ENCODE measurements at places on chromosomes 3 and 15.

DNA sequence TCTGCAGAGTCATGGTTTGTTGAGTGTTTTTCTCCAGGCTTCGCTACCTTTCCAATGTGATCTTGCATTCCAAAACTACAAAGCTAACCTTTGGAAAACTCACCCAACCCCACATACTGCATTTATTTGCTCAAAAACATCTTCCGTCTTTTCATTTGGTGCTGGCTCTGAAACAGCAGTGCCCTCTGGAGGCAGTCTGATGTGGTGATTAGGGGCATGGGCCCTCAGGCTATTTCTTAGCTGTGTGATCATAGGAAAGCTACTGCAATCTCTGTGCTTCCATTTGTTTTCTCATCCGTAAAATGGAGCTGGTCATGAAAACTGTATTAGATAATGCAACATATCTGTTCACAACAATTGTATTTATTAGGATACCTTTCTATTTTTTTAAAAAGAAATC is 47.0 kb downstream of the MTHFS start:
- DNase-seq, result no peak

DNA sequence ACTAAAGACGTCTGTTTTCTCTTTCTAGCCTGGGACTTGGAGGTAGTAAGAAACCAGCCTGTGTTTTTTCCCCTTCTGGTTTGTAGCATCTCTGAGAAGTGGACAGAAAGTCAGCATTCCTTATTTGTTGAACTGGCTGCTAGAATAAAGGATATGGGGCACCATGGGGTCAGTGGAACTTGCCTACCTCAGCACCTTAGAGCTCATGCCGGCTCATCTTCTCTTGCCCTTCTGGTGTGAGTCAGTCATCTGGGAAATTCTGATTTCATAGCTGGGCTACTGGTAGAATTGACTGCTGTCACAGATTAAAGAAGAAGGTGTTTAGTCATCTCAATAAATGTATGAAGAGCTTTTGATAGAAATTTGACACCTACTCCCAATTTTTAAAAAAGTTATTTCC is 202.7 kb upstream of the TOPAZ1 start:
- DNase-seq, result no peak

- no peak for DNase-seq
Observed at GRCh38 chr3:30236011-30236410, 370.4 kb upstream of the TGFBR2 start.

- DNase-seq, result no peak
Observed at GRCh38 chr15:29936353-29937049, 114.2 kb upstream of the TJP1 start.

GRCh38 chr15:79453446-79453845 is 21.3 kb downstream of the MINAR1 start:
- DNase-seq, result no peak

- DNase-seq, result peak; percentile 35
Observed at GRCh38 chr3:186209810-186210752, 101.2 kb upstream of the ETV5 start.

GRCh38 chr3:127637546-127637945 is 8.6 kb downstream of the PODXL2 start:
- DNase-seq, result no peak
